ENCODE measurements at places on chromosomes 2 and 18.

GRCh38 chr2:125318740-125319139, 1293.7 kb downstream of the CNTNAP5 start:
- DNase-seq: no peak

- DNase-seq: no peak
Measured at GRCh38 chr2:137873536-137874244, 90.6 kb upstream of the HNMT start.

DNA sequence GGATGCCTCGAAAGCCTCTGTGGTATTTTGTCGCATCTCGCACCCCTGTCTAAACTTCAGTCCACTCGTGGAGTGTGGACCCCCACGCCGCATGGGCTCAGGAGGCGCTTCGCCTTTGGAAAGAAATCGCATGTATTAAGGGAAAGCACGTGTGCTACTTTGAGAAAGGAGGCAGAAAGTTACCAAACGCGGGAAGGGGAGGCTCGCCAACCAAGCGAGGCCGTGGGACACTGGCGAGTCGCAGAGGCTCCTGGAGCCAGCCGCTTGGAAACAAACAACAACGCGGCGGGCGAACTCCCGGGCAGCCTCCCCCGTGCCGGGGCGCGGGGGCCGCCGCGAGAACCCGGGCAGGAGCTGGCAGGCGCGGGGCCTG, 455 bp upstream of the AGAP1 start:
- DNase-seq: no peak

- no peak for DNase-seq
Measured at GRCh38 chr2:95165030-95165370, 609 bp upstream of the ZNF2 start.

- DNase-seq: no peak
Measured at GRCh38 chr2:63876311-63876710, 34.6 kb downstream of the UGP2 start.

DNA sequence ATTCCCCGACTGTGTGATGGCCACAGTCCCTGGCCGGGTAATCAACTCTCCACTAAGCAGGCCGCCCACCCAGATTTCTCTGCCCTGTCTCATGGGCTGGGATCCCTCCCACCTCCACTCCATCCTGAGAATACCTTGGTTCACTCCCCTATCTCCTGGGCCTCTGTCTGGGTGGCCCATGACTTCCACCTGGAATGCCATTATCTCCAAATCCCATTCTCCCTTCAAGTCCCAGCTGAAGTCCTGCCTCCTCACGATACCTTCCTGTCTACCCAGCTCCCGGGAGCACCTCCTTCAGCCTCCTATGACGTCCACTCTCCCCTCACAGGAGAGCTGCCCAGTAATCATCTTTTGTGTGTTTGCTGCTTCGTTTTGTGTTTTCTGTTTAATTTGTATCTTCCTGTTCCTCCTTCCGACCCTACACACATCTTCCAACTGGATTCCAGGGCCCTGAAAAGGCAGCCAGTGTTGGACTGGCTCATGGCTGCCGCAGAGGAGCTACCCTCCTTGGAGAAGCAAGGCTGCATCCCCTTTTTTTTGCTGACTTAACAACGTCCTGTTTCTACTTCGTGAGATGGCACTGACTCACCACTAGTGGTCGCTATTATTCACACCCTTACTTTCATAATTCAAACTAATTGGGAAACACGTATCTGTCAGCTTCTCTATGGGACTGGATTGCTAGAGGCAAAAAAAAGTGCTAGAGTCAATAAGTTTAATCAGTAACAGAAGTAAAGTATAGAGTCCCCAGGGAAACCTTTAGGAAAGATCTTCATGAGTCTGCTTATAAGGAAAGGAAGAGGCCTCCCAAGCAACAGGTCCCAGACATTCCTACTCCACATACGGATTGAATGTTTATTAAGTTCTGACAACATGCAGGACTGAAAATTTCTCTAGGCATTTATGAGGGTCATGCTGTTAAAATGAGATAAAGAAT, 171.9 kb upstream of the GATA6 start:
- no peak for DNase-seq

- no peak for DNase-seq
Measured at GRCh38 chr2:53829273-53829979, 30.3 kb downstream of the GPR75 start.

- no peak for DNase-seq
Measured at GRCh38 chr2:63872571-63873328, 31.1 kb downstream of the UGP2 start.

DNA sequence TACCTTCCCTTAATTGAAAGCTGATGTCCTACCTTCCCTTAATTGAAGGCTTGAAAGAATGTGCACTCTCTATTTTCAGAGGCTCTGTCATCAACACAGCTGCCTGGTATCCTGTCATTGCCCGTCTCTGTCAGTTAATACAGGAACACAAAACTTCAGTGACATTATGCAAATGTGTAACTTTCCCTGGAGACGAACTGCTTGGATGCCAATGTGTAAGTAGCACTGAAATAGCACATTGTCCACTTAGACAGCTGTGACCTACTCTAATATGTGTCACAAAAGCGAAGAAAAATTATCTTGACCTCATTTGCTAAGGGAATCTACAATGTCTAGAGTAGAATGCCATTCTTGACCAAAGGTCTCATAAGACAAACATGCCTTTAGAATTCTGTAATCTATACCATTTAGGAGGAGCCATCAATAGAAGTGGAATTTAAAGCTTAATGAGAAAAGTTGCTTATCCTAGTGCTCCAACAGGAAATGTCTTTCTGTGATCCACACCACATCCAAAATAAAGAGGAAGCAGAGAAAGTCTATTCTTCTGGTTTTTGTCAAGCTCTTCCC, 138.1 kb downstream of the BARD1 start:
- no peak for DNase-seq

- DNase-seq: no peak
Measured at GRCh38 chr2:229408356-229408755, 137.3 kb upstream of the PID1 start.

Measured in activated CD8-positive, alpha-beta memory T cell treated with anti-CD3 and anti-CD28 coated beads for 1 hour (primary cell).